ENCODE measurements at places on chromosomes 3 and 15.

DNA sequence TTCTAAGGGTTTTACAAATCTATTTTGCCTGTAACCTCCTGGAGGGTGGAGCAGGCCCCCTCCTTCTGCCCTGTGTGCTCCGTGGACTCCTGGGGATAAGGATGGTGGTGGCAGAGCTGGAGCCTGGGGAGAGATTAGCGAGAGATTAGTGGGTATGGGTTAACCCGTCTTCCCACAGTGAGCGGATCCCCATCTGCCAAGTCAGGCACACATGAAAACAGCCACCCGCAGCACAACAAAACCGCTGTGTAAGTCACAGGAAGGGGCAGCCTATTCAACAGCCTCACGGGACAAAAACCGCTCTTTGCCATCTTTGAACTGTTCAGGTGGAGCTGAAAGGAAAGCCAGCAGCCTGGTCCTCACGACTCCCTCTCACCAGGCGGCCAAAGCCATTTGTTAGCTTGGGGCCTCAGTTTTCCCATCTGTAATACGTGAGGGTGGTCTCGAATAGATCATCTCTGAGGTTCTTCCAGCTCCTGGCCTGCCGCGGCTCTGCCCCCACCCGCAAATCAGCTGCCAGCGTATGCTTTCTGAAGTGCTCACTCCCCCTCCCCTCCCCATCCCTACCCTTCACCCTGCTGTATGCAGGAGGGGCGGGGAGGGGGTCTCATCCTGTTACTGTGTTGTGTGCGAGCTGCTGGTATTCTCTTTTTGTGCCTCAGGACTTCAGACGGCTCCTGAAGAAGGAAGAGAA, 43.6 kb downstream of the PDIA5 start:
- DNase-seq: peak; percentile 88

GRCh38 chr3:123481722-123482457, 33.0 kb upstream of the ADCY5 start:
- no peak for DNase-seq

- DNase-seq: no peak
These were observed 3.4 kb upstream of the FAM43A start for GRCh38 chr3:194682189-194682693.

DNA sequence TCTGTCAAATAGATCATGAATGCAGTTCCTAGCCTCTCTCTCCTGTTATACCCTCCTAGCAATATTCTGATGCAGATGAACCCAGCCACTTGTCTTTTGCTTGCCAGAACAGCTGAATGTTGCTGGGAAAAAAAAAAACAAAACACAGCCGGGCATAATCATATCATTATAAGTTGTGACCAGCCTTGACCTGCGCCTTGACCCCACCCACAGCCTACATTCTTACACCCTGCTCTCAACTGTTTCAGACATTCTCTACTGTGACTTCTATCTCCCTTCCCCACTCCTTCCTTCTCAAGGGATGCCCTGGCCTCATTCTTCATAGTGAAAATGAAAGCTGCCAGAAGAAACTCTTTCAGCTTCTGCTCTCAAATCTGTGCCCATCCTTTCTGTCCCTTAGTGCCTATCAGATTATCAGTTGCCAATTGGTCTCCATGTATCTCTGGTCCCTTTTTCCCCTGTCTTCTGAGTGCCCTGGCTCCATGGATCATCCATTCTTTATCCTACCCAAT, 389.1 kb upstream of the TPRG1 start:
- no peak for DNase-seq

- DNase-seq: no peak
These were observed 217.8 kb upstream of the ARHGEF26 start for GRCh38 chr3:153903430-153903829.

GRCh38 chr3:193297421-193297820, 56.4 kb downstream of the PLAAT1 start:
- no peak for DNase-seq

- DNase-seq: no peak
These were observed 79.9 kb downstream of the VGLL4 start for GRCh38 chr3:11563865-11564185.

- no peak for DNase-seq
These were observed 1.2 kb downstream of the PCBP4 start for GRCh38 chr3:51966016-51966415.

DNA sequence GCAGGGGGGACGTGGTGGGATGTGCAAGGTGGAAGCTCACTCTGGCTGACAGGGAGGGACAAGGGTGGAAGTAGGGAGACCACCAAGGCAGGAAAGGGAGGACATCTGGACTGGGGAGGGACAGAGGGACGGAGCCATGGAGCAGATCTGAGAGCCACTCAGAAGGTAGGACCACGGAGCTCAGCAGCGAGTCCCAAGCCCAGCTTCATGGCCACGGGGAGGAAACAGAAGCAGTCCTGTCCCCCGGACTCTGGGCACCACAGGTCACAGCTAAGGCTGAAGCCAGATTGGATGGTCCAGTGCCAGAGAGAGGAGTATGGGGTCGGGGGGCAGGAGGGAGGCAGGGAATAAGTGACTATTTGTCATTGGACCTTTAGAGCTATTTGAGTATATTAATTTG, 220.1 kb downstream of the TBC1D2B start:
- DNase-seq: no peak

GRCh38 chr3:146164071-146164470, 3.1 kb upstream of the PLOD2 start:
- DNase-seq: no peak

- DNase-seq: no peak
These were observed 23.6 kb downstream of the DUT start for GRCh38 chr15:48354694-48355303.

GRCh38 chr15:101407966-101408775, 81.3 kb downstream of the PCSK6 start:
- peak; percentile 30 for DNase-seq

GRCh38 chr15:88284318-88284998, 27.9 kb upstream of the NTRK3 start:
- no peak for DNase-seq

DNA sequence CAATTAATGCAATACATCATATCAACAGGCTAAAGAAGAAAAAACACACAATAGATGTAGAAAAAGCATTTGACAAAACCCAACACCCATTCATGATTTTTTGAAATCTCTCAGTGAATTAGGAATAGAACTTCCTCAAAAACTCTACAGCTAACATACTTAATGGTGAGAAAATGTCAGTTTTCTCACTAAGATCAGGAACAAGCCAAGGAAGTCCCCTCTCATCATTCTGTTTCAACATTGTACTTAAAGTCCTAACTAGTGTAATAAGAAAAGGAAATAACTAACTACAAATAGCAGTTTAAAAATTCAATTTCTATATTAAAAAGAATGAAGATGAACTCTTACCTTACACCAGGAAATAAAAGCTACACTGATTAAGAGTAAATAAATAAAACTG, 77.8 kb downstream of the DCLK3 start:
- no peak for DNase-seq

DNA sequence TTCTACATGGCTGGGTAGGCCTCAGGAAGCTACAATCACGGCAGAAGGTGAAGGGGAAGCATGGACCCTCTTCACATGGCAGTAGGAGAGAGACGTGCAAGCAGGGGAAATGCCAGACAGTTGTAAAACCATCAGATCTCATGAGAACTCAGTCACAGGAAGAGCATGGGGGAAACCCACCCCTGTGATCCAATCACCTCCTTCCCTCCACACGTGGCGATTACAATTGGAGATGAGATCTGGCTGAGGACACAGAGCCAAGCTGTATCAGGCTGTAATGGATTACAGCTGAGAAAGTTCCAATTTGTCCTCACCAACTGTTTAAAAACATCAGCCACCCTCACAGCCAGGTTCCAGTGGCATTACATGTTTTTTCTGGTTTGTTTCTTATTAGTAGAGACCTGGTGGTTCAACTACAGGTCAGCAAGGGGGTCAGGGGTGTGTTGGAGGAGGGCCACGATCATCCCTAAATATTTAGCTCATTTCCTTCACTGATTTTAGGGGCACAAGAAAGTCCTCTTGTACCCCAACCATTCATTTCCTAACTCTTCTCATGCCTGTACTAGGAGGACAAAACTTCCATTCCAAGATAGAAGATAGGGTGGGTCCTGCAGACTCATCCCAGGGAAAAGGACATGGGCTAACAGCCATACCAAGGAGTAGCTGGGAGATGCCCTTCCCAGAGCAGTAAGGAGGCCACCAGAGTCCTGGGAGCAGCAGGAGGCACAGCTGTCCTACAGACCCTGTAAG, 54.4 kb downstream of the ANXA2 start:
- no peak for DNase-seq

- DNase-seq: no peak
These were observed 19.6 kb downstream of the CRYGS start for GRCh38 chr3:186524616-186525015.

GRCh38 chr15:67559158-67559557, 16.7 kb downstream of the MAP2K5 start:
- DNase-seq: no peak

- peak; percentile 10 for DNase-seq
These were observed 47.0 kb downstream of the ZBTB20 start for GRCh38 chr3:115099986-115100571.

DNA sequence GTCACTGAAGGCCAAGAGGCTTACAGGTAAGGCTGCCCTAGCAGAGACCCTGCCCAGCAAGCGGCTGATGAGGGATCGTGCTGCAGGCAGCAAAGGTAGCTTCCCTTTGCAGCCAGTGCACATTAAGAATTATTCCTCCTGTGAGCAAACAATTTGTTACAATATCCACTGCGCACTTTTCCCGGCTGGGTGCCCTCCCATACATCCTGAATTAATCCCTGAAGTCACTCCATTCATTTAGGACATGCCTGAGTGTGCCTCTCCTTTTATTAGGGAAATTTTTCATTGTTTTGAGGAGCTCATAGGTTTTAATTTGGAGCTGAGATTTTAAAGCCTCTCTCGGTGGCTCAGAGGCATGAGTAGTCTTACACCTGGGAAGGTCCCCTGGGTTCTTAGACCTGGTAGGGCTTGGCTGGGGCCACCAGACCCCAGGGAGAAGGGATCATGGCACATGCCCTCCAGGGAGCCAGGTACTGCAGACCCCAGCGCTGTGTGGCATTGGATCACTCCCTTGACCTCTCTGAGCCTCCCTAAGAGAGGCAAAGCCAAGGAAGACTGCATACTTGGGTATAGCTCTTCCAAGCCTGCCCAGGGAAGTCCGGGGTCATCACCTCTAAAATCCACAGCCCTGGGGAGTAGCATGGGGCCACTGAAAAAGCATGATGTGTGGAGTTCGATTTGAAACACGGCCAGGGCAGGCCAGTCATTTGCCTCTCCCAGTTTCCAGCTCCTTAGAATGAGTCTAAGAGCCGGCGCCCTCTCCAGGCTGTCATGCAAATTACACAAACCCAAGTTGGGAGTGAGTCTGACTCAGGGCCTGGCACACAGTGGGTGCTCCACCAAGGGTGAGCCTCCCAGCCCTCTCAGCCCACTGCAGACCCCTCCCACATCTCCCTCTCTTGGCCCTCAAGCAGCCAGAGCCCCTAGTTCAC, 151.9 kb upstream of the LINGO1 start:
- DNase-seq: peak; percentile 70

GRCh38 chr3:81440661-81441060, 320.8 kb downstream of the GBE1 start:
- no peak for DNase-seq

- peak; percentile 24 for DNase-seq
These were observed 396 bp downstream of the CHRNB4 start for GRCh38 chr15:78640527-78641101.

DNA sequence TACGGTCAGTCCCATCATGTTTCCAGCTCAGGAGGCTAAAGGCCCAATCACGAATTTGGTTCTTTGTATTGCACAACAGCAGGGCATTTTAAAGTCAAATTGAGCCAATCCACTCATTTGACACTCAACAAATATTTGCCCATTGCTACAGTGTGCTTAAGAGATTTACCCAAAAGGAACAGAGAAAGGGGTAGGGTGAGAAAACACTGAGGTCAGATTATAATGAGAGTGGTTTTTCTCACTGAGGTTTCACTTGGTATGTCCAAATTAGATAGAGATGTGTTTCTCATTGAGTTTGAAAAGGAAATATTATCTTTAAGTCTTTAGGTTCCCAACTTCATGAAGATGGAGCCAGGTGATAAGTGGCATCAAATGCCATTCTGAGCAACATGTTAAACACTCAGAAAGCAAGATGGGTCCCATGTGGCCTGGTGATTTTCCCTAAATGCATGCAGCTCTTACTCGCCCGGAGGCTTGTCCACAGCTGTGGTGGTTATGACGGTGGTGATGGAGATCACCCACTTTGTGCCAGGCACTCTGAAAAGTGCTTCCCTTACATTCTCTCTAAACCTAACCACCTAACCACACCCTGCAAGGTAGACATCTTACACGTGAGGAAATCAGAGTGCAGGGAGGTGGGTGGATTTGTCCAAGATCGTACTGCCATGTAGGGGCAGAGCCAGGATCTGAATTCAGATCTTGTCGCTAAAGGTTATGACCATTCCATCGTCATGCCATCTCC, 31.2 kb upstream of the USP3 start:
- DNase-seq: no peak

GRCh38 chr15:95013381-95013780, 782.0 kb downstream of the MCTP2 start:
- DNase-seq: no peak

GRCh38 chr15:91338766-91339165, 238.7 kb downstream of the SV2B start:
- DNase-seq: no peak

DNA sequence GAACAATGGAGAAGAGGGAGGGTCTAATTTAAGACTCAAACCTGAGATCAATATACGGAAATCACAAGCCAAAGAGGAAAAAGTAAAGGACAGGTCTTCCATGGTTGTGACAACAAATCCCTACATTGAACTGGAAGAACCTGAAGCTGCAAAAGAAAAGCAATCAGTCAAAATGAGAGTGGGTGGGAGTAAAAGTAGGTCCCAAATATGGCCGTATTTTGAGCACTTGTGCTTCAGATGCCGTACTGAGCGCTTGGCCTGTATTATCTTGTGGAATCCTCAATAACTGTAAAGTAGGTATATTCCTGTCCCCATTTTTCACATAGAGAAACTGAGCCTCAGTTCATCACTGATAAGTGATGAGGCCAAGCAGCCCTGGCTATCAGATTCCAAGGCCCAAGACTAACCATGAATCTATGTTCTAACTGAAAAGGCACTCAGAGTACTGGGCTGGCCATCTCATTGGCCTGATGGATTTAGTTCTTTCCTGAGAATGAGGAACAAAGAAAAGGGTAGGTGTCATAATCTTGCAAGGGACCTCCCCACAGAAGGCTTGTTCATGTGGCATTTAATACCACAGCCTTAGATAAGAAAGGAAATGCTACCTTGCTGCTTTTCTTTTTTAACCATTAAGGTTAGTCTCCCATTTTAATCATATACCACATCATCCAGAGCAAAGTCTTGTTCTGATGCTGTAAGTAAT, 52.5 kb downstream of the LRRN1 start:
- DNase-seq: no peak
